Activated CD8-positive, alpha-beta memory T cell treated with anti-CD3 and anti-CD28 coated beads, Interleukin-2, amount 50 U/mL, for 4 hours (primary cell): ENCODE measurements at places on chromosomes 2 and 18.

GRCh38 chr2:170248574-170249393 is 70.8 kb downstream of the MYO3B start:
- no peak for DNase-seq

GRCh38 chr2:235556901-235557300 is 63.1 kb downstream of the AGAP1 start:
- DNase-seq, result no peak

DNA sequence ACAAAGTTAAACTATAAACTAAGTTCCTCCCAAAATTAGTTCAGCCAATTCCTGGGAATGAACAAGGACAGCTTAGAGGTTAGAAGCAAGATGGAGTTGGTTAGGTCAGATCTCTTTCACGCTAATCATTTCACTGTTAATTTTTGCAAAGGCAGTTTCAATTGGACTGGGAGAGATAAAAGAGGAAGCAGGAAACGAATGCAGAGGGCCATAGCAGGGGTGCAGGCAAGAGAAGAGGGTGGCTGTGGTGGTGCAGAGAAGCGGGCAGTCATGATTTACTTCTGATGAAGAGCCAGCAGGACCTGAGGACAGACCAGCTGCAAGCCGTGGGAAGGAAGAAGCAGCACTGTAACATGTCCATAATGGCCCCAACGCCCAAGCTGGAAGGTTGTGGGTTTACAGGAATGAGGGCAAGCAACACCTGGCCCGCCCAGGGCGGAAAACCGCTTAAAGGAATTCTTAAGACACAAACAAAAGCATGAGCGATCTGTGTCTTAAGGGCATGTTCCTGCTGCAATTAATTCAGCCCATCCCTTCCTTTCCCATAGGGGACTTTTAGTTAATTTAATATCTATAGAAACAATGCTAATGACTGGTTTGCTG is 4.1 kb upstream of the RMP24 start:
- DNase-seq, result no peak

DNA sequence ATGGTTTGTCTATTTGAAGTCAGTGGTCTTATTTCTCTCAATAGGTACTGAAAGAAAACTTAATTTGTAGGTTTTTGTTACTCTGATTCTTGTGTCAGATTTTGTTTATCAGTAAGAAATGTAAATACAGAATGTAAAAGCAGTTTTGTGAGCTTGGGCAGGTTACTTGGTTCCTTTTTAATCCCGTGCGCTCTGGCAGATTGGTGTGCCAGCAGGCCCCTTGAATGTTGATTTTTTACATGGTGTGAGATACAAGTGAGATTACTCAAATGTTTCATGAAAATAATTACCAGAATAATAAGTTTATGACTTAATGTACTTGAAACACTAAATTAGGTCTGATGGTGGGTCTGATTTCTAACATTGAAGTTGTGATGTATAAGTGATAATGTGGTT is 13.4 kb downstream of the HNRNPA3 start:
- DNase-seq, result no peak

- no peak for DNase-seq
Observed at GRCh38 chr2:176072951-176073904, 10.5 kb downstream of the EVX2 start.
